AG04449 (cell line): ENCODE measurements at places on chromosomes 2 and 18.

DNA sequence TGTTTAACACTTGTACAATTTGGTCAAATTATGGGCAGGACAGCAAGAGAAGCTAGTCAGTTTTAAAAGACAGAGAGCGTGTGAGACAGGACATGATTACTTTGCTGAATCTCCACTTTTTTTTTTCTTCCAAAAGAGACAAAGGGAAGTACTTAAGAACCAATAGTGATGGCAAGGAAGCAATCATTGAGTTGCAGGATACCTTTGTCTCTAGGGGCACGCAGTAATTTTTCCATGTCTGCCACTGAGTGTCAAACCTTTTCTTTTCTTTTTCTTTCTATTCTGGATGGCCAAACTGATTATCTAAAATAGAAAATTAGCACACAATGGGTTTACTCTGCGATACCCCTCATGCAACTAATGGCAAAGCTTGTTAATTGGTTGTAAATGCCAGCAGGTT, 533.0 kb downstream of the PLCL1 start:
- DNase-seq, result no peak

DNA sequence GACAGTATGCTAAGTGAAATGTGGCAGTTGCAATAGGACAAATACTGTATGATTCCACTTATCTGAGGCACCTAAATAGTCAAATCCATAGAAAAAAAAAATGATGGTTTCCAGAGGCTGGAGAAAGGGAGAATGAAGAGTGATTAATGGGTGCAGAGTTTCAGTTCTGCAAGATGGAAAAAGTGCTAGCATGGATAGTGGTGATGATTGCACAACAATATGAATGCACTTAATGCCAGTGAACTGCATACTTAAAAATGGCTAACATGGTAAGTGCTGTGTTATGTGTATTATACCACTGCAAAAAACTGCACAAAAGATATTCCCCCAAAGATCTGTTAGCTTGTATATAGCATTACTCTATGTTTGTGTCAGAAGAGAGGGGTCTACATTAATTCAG, 185.4 kb downstream of the INHBB start:
- DNase-seq, result peak; percentile 12

- no peak for DNase-seq
Measured at GRCh38 chr2:238598802-238599530, 172.2 kb downstream of the ASB1 start.

GRCh38 chr2:189870381-189871085, 86.3 kb downstream of the PMS1 start:
- DNase-seq, result no peak
